ENCODE measurements at places on chromosomes 2 and 18.

- DNase-seq, result no peak
These were observed 73.9 kb upstream of the XIRP2 start for GRCh38 chr2:166814335-166814734.

DNA sequence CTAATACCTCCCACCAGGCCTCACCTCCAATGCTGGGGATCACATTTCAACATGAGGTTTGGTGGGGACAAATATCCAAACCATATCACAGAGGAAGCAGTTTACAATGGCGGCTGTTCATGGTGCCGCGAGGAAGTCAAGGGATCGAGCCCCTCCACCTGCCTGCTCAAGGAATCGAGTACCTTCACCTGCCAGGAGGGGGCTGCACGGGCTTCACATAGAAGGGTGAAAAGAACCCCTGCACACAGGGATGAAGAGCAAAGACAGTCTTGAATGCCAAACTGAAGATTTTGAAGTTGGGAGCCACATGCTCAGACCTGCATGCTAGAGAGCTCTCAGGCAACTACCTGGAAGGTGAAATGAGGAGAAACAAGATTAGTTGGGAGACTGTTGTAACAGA lies 110.3 kb downstream of the KCNF1 start:
- no peak for DNase-seq

DNA sequence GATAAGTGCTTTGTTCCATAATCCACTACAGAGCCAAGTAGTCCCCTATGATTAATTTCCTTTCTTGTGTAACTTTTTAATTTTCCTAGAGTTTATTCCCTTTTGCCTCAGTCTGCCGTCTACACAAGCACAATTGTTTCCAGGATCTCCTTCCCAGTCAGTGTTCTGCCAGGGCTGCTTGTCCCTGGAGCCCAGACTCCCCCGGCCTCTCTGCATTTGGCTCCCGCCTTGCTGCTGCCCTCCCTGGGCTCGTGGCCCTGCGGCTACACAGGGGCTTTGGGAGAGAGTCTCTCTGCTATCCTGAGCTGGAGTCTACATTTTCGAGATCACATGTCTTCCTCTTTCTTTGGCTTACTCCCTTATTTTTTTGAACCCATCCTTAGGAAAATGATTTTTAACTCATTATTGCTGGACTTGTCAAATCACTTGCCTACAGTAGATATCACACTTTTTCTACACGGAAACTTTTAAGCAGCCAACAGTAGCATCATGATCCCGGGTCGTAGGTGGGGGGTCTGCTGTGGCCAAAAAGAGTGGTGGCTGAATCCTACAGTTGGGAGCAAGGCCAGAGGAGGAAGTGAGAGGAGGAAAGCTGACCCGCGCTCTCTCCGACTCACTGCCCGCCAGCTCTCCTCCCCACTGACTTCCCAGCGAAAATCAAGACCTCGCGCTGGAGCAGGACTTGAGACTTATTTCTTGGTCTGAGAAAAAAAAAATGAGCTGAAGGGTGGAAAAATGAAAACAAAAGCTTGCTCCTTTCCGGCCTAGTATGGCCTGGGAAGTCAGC lies 9.4 kb downstream of the FBLN7 start:
- no peak for DNase-seq

- DNase-seq, result no peak
These were observed 103.0 kb downstream of the HNRNPLL start for GRCh38 chr2:38499548-38500282.

DNA sequence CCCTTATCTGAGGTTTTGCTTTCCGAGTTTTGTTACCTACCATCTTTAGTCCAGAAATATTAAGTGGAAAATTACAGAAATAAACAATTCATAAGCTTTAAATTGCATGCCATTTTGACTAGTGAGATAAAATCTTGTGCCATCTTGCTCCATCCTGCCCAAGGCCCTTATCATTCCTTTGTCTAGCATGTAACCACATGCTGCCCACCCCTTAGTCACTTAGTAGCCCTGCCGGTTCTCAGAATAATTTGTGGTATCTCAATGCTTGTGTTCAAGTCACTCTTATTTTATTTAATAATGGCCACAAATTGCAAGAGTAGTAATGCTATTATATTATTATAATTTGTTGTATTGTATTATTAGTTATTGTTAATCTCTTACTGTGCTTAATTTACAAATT lies 36.8 kb upstream of the VPS54 start:
- DNase-seq, result no peak

DNA sequence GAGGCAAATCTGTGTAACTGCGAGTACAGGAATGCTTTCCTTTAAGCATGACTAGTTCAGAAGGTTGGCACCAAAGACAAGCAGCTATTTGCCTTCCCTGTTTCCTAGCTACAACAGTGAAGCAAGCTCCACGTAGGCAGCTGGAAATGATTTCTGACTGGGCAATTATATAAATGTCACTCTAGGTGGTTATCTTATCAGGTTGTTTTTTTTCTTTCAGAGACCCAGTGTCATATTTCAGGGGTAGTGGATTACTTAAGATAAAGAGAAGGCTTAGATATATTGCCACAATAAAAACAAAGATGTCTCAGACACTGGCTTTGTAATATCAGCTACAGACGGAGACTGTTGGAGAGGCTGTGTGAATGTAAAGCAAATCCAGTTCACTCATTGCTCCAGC lies 748.9 kb upstream of the NXPH2 start:
- DNase-seq, result no peak

DNA sequence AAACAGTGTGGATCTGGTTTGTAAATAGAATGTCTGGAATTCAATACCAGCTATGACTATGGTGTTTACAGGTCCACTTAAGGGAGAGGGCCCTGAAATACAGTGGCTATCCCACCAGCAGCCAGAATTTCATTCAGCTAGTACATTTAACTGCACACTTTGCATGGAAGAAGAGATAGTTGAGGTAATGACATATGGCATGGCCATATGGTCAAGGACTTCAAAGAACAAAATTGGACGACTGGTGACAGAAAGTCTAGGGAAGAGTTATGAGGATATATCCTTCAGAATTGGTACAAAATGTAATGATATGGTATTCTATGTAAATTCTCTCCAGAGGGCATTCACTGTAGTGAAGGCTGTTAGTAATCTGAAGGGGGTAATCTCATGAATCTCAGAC lies 105.0 kb downstream of the IKZF2 start:
- no peak for DNase-seq

DNA sequence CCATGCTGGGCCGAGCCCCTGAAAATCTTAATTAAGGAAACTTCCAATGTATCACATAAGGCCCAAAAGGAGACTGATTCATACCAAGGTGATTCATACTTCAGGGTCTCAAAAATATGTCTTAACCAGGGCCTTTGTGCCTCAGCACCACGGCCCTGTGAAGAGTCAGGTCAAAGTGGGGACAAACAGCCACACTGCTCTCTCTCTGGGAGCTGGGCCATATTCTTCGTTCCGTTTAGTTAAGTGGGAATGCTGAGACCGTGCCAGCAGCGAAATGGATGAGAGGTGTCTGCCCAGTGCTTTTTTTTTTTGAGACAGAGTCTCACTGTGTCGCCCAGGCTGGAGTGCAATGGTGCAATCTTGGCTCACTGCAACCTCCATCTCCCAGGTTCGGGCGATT lies 9.3 kb upstream of the PTMA start:
- DNase-seq, result no peak
